Stimulated activated memory B cell treated with anti-CD40 and anti-IgM and Interleukin-4, amounts not matched to agents 10 μg/mL and 1 μg/mL and 100 μg/mL, for 72 hours (primary cell): ENCODE measurements at places on chromosomes 4 and X.

DNA sequence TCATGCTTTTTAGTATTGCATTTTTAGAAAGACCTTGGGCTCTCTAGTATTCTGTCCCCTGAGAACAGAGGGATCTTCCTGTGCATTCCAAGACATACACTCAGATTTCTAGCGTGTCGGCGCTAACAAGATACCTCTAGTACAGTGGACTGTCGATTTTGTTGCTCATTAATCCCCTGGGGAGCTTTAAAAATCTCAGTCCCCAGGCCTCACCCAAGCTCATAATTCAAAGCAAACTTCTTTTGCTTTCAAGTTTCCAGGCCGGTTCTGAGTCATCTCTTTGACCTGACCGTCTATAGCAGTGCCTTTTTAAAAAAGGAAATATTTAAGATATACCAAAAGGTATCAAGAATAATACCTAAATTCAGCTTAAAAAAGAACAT is 137.0 kb downstream of the AMMECR1 start:
- no peak for ATAC-seq

DNA sequence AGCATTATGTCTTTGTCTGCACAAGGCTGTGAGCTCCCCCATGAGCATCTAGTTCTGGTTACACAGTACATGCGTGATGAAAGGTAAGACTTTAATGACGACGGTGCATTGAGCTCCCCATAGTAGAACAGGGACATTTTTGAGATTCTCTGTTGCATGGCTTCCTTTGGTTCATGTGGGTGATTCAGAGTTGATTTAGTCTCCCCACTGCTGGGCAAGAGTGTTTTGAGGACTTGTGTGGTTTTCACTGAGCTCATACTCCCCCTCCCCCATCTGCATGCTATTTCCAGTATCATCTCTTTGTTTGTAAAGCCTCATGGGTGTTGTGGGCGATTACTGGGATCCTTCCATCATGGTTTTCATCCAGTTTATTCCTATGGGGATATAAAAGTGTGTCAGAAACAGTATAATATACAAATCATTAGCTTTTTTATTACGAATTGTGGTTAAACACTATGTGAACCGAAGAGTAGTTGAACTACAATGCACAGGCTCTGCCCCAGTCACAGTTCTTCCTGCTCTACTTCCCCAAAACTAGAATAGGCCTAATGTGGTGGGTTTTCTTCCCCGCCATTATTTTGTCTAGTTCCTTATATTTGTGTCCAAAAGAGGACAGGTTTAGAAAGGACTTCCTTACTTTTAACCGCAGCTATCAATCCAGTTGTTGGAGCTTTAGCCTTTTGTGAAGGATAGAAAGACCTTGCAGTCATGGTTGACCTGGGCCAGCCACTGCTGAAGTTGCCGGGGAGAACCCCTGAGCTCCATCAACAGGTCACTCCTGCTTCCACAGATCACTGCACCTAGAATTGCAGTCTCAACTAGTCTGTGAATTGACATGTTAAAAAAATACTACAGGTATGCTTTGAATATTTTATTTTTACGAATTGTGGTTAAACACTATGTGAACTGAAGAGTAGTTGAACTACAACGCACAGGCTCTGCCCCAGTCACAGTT is 30.4 kb downstream of the KIT start:
- ATAC-seq, result peak; percentile 86

GRCh38 chrX:39677978-39678791 is 419.6 kb downstream of the BCOR start:
- no peak for ATAC-seq

- ATAC-seq, result no peak
Measured at GRCh38 chr4:139515531-139515958, 40.5 kb downstream of the SETD7 start.

- no peak for ATAC-seq
Measured at GRCh38 chr4:139675651-139676050, 10.0 kb downstream of the MGST2 start.

GRCh38 chr4:186881521-186882220 is 158.0 kb upstream of the FAT1 start:
- no peak for ATAC-seq
